Aorta (tissue), 5 donors: ENCODE measurements at places on chromosomes 3 and 15. TPM values are rescaled to one million over a fixed set of nuclear protein-coding genes. Genes with fewer than 3 reads are reported as not detected.

The KBTBD8 gene
- 1.8 TPM for polyA plus RNA-seq

The MYL3 gene
- polyA plus RNA-seq, result 14.3 TPM

The CPB1 gene
- polyA plus RNA-seq, result 6.9 TPM

The CHRNB4 gene
- polyA plus RNA-seq, result not detected

The GOLGA6L10 gene
- 2.7 TPM for polyA plus RNA-seq

The COL6A5 gene
- polyA plus RNA-seq, result not detected

DNA sequence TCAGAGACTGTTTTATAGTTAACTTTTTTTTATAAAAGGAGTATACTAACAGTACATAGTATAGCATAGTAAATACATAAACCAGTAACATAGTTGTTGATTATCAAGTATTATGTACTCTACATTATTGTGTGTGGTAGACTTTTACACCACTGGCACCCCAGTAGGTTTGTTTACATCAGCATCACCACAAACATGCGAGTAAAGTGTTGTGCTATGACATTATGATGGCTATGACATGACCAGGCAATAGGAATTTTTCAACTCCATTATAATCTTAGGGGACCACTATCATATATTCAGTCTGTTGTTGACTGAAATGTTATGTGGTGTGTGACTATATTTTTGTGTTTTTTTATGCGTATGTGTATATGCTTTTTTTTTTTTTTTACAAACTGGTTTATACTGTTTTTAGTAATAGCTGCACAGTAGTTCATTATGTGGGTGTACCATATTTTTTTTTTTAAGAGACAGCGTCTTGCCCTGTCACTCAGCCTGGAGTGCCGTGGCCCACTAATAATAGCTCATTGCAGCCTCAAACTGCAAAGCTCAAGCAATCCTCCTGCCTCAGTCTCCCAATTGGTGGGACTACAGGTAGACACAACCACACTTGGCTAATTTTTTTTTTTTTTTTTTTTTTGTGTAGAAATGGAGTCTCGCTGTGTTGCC is 1.9 kb downstream of the CAPN7 start:
- DNase-seq, result no peak

GRCh38 chr15:58462973-58463663 is 31.3 kb downstream of the LIPC start:
- DNase-seq, result no peak

DNA sequence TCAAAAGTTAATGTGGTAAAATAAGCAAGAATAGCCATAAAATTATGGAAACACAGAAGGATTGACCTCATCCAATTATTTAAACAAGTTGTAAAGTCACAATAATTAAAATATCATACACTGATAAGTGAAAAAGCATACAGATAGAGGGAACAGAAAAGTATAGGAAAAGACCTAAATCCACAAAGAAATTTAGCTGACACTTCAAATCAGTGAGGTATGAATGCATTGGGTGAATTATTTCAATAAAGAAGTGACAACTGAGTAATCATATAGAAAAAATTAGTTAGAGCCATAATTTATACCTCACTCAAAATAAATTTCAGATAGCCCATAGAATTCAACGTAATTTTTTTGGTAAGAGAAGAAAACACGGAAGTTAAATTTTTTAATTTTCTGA is 25.1 kb downstream of the TFDP2 start:
- no peak for DNase-seq
